ENCODE measurements at places on chromosomes 12 and 14. TPM values are rescaled to one million over a fixed set of nuclear protein-coding genes. Genes with fewer than 3 reads are reported as not detected.

- DNase-seq, result peak; percentile 29
Measured at GRCh38 chr12:106417926-106418910, 60.7 kb downstream of the POLR3B start.

DNA sequence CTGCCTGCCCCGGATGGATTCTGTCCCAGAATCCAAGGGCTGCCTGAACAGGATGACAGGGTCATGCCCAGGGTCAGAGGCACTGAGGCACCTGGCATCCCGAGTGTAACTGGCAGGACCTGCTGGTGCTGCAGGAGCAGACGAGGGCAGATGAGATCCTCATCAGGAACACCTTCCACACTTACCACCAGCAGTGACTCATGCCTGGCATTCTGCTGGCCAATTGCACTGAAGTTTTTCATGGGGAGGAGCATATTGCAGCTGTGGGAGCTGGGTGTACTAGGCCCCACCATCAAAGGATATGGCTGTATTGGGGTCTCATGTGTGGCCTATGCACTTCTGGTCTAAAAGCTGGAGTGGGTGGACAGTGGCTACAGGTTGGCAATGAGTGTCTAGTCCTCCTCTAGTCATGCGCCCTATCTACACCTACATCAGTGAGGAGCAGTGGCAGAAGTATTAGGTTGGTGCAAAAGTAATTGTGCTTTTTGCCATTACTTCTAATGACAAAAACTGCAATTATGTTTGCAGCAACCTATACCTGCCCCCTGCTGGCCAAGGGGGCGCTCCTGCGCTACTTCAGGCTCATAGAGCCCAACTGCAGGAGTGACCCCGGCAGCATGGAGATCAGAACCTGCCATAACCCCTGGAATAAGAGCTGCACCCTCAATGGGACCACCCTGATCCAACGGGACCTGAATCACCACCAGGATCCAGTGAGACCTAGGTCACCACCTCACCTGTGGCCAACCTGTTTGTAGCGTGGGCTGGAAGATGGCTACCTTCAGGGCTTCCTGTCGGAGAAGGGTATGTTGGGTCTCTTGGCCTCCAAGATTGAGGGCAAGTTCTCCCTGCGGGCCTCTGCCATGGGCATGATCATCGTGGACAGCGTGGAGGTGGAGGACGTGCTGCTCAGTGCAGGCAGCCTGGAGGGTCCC, 8.0 kb upstream of the C12orf42 start:
- DNase-seq, result peak; percentile 21

GRCh38 chr14:101470266-101470665, 91.0 kb upstream of the DIO3 start:
- no peak for DNase-seq

- DNase-seq, result peak; percentile 80
Measured at GRCh38 chr12:104049903-104050356, at the start of gene GLT8D2. Gene GLT8D2, minus strand, starts transcription at chr12:104050187. Its CDS starts 30,539 bp downstream, at chr12:104019648.

CMKLR1 gene
- 19.6 TPM for polyA plus RNA-seq

- DNase-seq, result peak; percentile 100
Measured at GRCh38 chr14:105490572-105491365, at the start of gene TEDC1. Gene TEDC1, plus strand, starts transcription at chr14:105491246. Its CDS starts 130 bp downstream, at chr14:105491376.

DNA sequence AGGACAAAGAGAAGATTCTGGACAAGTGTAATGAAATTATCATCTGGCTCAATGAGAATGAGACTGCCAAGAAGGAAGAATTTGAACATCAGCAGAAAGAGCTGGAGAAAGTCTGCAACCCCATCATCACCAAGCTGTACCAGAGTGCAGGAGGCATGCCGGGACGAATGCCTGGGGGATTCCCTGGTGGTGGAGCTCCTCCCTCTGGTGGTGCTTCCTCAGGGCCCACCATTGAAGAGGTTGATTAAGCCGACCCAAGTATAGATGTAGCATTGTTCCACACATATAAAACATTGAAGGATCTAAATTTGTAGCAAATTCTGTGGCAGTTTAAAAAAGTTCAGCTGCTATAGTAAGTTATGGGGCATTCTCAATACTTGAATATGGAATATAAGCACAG, 174.3 kb upstream of the CCND2 start:
- DNase-seq, result no peak

DNA sequence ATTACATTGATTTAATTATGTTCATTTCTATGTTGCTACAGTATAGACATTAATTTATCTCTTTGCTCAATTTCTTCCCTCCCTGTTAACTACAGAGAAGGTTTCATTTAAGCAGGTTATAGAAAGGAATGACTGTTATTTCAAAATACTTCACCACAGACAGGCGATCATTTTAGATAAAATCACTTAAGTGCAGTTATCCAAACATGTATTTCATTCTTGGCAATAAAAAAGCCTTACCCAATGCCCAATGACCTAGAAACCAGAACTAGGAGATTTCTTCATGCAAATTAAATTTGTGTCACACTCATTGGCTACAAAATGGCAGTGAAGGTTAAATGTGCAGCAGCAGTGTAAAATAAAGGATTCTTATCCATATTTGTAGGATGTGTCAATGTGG, 266.4 kb downstream of the KCNH5 start:
- no peak for DNase-seq

- DNase-seq, result peak; percentile 59
Measured at GRCh38 chr14:73428353-73428824, 30.0 kb downstream of the NUMB start.

GRCh38 chr14:31118892-31119291, 88.7 kb downstream of the HECTD1 start:
- no peak for DNase-seq

DNA sequence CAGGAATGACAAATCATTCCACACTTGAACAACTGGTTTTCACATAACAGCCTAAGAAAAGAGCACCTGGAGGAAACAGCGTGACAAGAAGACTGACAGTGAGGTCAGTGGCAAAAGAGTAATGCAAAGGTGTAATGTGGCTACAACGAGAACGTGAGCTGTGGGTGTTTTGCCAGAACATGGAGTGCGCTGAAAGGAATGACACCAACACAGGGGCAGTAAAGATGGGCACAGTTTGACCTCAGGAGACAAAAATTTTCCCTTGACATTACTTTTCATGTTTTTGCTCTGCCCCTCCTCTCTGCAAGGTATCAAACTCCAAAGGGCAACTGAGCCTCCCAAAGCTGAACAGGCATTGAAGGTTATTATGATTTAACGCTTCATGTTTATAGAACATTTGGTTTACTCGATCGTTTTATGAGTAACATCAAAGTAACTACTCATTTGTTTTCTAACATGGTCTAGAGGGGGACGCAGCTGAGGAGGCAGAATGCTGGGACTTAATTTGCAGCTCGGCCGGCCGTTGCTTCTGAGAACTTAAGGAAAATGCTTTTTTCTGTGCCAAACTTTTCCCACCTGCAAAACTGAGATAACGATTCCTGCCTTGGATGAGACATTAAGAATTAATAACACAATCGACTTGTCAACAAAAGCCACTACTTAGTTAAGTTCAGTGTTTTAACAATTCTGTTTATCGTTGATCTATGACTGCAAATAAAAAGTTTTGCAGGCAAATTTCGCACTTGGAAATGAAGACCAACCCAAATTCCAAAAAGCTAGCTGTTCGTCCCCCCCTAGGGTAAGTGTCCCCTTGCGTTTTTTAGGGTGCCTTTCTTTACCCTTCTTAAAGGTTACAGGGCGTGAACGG, 954 bp downstream of the HAUS4 start:
- peak; percentile 43 for DNase-seq

MFAP5 gene
- polyA plus RNA-seq, result 2.6 TPM

KRT72 gene
- 0.14 TPM for polyA plus RNA-seq

GRCh38 chr12:95548056-95548538, 3.2 kb downstream of the USP44 start:
- DNase-seq, result peak; percentile 42

- peak; percentile 95 for DNase-seq
Measured at GRCh38 chr14:101360054-101360911, 201.0 kb upstream of the DIO3 start.

CCDC85C gene
- polyA plus RNA-seq, result 19.2 TPM

DNA sequence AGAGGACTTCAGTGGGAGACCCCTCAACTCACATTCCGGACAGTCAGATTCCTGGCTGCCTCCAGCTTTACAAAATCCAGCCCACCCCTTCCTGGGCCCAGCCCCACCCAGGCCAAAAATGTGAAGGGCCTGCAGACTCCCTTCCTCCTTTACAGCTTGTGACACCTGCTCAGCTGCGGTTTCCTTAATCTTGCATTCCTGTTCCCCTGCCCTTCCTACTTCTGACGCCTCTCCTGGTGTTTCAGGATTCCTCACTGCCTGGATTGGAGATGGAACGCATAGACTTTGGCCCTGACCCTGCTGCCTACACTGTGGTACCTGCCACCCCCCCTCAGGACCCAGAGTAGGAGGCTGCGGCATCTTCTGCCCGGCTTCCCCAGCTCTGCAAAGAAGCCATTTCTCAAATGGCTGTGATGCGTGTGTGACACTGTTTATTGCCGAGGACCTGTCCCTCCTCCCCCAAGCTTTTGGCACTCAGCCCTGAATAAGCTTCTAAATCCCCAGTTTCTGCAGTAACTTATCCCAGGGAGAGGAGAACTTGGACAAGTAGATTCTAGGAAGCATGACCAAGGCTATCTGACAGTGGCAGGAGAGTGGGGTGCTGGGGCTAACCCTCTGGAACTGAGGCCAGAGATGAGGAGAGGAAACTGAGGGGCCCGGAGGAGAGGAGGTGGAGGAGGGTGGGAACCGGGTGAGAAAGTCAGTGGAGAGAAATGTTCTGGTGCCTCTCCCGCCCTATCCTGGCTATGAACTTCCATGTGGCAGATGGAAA, 24.9 kb upstream of the BCDIN3D start:
- DNase-seq, result peak; percentile 25

ALX1 gene
- 0.08 TPM for polyA plus RNA-seq

BCDIN3D gene
- polyA plus RNA-seq, result 2.6 TPM

DNA sequence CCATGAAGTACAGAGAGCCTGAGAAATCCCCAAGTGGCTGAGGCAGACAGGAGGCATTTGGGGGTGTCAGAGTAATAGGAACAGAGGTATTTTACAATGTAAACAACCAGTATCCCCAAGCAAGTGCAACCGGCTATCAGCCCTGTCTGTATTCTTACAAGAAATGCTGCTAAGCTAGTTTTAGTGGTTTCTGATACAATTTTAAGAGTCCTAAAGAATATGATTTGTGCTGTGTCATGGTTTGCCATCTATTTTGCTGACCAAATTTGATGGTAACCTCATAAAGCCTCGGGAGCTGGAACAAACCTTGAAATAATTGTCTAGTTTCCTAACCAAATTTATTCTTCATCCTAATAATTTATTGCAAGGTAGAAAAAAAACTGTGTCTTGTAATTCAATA, 46.7 kb upstream of the EGLN3 start:
- no peak for DNase-seq

DNA sequence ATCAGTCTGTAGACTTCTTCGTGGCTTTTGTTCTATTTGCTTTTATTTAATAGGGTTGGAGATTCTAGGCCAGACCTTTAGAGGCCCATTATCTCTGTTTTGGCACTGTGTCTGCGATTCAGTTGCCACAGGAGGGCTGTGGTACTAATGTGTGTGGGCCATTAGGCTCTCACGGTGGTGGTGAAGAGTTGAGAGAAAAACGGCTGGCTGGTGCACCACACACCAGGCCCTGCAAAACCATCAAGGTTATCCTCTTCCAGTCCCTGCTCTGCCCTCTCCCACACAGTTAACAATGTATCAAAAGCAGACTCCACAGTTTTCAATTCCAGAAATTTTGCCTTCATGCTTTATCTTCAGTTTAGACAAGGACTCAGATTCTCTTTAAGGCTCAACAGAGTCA, 97.7 kb downstream of the MYF5 start:
- no peak for DNase-seq

- peak; percentile 24 for DNase-seq
Measured at GRCh38 chr14:65222440-65222858, 120.1 kb upstream of the MAX start.

FGD6 gene
- polyA plus RNA-seq, result 2.4 TPM

DNA sequence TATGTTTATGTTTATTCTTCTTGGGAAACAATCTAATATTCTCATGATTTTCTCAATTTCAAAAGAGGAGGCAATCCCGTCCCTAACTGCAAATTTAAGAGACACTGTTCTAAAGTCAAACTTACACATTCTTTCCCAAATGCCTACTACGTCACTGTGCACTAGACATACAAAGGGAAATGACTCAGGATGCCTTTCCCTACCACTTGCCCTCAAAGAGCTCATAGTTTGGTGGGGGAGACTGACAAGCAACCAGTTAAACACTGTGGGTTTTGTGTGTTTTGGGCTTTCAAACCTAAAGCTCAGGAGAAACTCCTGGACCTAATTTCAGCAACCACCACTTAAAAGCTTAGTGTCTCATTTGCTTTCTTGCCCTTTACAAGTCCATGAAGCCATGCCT, 58.4 kb downstream of the ATP2B1 start:
- DNase-seq, result no peak

DNA sequence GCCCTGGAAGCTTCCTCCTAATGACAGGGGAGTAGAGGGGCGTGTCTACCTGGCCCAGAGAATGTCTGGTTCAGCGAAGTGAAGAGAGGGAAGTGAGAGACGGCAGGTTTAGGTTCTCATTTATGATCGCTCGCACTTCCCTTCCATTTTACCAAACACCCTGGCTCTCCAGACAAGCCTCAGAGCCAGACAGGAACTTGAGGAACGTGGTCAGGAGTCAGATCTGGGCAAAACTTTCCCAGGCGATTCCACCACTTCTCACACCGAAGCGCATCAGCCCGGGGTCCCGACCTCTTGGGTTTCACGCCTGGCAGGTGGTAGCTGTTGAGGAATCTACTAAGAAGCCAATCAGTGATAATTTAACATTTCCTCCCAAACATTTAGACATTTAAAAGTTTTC, 21.3 kb downstream of the ACTN1 start:
- DNase-seq, result no peak

DNA sequence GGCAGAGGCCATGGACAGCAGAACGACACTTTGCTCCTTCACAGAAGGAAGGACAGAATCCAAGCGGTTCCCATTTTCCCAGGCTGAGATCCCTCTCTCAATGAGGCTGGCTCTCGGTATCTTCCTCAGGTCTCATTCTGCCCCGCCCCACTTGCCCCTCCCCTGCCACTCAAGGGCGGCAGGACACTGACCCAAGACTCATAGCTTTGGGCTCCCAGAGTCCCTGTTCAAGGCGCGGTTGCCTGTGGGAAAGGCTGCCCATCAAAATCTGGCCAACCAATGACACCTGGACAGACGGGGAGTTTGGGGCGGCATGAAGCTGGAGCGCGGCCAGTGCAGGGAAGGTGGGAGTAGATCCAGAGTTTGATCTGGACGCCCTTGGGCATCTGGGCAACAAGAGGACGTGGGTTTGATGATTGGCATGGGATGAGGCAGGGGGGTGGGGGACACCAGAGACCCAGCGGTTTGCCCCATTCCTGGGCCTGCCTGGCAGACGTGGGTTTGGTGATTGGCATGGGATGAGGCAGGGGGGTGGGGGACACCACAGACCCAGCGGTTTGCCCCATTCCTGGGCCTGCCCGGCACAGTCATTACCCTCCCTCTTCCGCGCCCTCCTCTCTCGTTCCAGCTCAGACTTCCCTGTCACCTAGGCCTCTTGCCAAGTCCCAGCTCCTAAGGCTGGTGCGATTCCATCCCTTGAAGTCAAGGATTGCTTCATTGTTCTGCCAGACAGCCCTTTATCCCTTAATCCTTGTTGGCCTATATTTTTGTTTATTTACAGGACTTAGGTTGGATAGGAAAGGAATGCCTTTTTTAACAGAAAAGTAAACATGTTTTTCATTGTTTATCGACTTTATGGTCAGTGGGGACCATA, 92.1 kb downstream of the NINJ2 start:
- peak; percentile 78 for DNase-seq

NDRG2 gene
- 66.7 TPM for polyA plus RNA-seq

All from lung (tissue), 17 donors.